ENCODE measurements at places on chromosomes 12 and 14.

- DNase-seq: no peak
These were observed 3.3 kb upstream of the RIMBP2 start for GRCh38 chr12:130719263-130719859.

- peak; percentile 10 for DNase-seq
These were observed 43.4 kb upstream of the CFAP54 start for GRCh38 chr12:96445691-96446583.

DNA sequence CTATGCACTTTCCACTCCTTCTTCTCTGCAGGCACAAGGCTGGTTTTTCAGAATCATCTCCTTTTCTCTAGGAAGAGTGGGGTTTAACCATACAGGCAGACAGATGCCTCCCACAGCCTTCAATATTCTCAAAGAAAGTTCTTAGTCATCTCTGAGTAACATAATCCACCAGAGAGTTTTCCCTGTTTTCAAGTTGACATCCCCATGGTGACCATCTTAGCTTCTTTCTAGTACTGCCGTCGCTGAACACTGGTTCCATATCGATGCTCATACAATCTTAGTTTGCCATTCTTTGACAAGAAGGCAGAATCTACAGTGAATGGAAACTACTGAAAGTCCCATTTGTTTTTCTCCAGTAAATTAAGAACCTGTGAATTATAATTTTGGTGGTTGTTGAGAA lies 28.6 kb downstream of the TPH2 start:
- no peak for DNase-seq

- no peak for DNase-seq
These were observed 907.6 kb upstream of the SEL1L start for GRCh38 chr14:82441270-82441669.

GRCh38 chr12:77850129-77850528 lies 19.4 kb downstream of the NAV3 start:
- DNase-seq: no peak

DNA sequence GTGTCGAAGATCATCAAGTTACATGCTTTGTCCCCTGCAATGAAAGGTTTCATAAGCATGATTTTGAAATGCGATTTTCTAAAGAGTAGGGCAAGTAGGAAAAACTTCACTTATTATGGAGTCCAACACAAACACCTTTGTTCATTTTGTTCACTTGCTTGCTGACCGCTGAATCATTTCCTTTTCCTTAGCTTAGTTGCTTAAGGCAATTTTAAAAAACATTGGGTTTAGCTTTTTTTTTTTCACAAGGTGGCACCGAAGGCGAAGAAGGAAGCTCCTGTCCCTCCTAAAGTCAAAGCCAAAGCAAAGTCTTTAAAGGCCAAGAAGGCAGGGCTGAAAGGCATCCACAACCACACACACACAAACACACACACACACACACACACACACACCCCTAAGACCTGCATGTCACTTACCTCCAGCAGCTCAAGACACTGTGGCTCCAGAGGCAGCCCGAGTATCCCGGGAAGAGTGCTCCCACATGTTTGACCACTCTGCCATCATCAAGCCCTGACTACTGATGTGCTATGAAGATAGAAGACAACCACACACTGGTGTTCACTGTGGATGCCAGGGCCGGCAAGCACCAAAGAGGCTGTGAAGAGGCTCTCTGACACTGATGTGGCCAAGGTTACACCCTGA lies 11.4 kb downstream of the MANSC1 start:
- DNase-seq: no peak

DNA sequence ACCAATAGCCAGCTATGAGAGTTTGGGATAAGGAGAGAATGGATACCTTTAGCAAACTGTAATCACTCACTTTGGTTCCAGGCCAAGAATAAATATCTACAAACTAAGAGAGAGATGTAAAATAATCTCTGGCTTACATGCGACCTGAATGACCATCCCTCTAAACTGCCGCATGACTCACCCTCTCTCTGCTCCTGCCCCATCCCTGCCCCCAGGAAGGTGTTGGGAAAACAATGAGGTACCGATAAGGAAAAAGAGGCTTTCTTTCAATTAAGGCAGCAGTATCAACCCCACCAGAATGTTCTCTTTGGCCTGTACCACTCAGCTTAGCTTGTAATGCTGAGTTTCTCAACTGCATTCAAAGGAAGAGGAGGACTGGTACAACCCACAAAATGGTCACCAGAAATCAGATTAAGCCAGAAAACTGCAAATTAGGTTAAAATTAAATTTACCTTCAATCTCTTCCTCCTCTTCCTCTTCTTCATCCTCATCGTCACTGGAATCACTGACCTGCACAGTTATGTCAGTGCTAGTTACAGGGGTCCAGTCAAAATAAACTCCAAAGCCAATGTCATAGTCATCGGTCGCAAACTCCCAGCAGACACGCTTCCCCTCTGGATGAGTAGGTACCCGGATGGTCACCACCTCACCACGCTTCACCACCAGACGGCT lies 22.0 kb downstream of the GSTZ1 start:
- DNase-seq: no peak

Data from activated T-cell treated with anti-CD3 and anti-CD28 coated beads for 1 hour (primary cell).